ENCODE measurements at places on chromosomes 11 and 22.

- no peak for DNase-seq
Measured at GRCh38 chr11:65291613-65292012, 23.1 kb upstream of the CDC42EP2 start.

- DNase-seq = no peak
Measured at GRCh38 chr22:50678651-50679521, 6.3 kb downstream of the SHANK3 start.

- DNase-seq = no peak
Measured at GRCh38 chr22:44093791-44094190, 69.7 kb downstream of the PARVB start.

DNA sequence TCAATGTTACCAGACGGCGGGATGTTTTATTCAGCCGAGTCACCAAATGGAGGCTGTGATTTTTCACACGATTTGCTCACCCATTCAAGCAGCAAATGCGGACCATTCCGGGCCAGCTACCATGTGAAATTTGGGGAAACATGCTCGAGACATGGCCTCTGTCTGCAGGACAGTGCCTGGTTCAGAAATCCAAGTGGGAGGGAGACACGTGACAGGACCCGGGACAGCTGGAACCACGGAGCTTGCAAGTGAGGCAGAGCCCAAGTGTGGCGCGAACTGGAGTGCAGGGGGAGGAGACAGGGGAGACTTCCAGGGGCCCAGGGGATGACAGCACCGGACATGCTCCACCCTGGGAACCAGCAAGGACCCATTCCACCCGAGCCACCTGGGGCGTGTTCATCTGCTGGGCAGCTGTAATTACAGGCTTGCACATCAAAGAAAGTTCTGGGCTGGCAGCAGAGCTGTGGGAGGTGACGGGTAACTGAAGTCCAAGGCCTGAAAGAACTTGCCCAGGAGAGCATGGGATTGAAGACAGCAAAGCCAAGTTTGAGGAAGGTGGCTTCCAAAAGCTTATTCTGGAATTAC, 16.5 kb downstream of the CERK start:
- no peak for DNase-seq

GRCh38 chr11:108931168-108931567, 266.3 kb downstream of the DDX10 start:
- DNase-seq = no peak

GRCh38 chr11:126533560-126533959, 178.1 kb downstream of the ST3GAL4 start:
- no peak for DNase-seq
